Activated CD4-positive, CD25-positive, alpha-beta regulatory T cell treated with anti-CD3 and anti-CD28 coated beads, Interleukin-2, amount 50 U/mL, for 16 hours (primary cell): ENCODE measurements at places on chromosomes 3 and 15.

GRCh38 chr15:71093054-71094024, 21.9 kb upstream of the THSD4 start:
- DNase-seq = no peak

DNA sequence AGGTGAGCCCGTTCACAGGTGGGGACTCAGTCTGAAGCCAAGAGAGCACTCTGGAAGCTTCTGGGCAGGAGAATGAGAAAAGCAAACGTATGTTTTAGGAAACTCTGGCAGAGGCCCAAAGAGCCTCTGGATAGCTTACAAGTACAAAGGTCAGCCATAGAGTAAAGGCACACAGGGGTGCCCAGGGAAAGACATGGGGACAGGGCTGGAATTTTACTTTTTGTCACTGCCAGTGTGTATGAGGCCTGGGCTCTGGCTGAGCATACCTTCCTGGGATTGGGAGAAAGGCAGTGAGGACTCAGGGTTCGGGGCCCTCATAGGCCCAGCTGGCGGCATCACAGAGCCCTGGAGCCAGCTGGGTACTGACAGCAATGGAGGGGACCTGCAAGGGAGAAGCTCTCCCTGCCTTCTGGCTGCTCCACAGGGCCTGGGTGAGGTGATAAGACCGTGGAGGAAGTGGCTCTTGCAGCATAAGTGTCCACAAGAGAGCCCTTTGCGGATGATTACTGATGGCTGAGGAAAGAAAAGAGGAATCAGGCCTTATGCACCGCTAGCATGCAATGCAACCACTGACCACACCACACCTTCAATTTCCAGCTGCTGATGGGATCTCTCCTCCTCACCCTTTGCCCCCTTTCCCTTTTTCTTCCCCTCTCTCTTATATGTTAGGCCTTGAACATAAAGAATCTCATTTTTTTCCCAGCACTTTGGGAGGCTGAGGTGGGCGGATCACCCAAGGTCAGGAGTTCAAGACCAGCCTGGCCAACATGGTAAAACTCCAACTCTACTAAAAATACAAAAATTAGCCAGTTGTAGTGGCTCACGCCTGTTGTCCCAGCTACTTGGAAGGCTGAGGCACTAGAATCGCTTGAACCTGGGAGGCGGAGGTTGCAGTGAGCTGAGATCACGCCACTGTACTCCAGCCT, 25.1 kb upstream of the BCL2L10 start:
- DNase-seq = no peak

GRCh38 chr3:174460831-174461230, 398.3 kb upstream of the NAALADL2 start:
- DNase-seq = no peak

GRCh38 chr3:135740211-135740610, 225.3 kb upstream of the PPP2R3A start:
- no peak for DNase-seq

- DNase-seq = no peak
Measured at GRCh38 chr3:46891132-46891531, 13.6 kb downstream of the PTH1R start.
